Hematopoietic multipotent progenitor cell treated with erythropoietin and hydrocortisone succinate and interleukin-3 and kit ligand, for 15 days (in vitro differentiated cells): ENCODE measurements at places on chromosomes 2 and 18.

DNA sequence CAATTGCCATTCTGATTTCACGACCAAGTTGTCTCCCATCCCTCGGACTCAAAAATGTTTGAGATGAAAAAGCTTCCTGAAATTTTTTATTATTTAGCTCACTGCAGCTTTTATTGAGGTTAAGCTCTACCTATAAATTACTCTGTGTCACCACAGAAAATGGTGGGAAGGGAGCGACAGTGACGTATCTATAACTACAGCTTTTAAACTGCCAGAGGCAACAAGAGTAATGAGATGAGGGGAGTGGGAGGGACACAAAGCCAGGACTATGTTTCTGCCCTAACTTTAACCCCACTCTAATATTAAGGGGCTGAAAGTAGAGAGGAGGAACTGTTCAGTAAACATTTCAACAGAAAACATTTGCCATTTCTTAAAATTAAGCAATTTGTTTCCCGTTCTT lies 37.4 kb downstream of the SMAD2 start:
- DNase-seq: no peak

GRCh38 chr2:214379227-214379626 lies 31.6 kb upstream of the VWC2L start:
- DNase-seq: no peak

GRCh38 chr2:156019341-156019740 lies 313.2 kb downstream of the NR4A2 start:
- DNase-seq: no peak

DNA sequence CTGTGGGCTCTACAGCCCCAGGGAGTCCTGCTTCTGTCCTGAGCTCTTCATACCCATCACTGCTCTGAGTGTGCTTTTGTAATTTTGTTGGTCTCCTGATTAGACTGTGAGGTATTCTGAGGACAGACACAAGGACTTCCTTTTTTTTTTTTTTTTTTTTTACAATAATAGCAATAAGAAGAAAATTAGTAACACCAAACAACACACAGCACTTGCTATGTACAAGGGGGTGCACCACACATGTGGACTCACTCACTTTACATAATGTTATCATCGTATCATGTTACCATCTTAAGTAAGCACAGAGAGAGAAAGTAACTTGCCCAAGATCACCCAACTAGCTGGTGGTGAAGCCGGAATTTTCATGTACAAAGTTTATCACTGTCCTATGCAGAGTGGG lies 34.6 kb downstream of the MBP start:
- DNase-seq: no peak

- DNase-seq: no peak
These were observed 41.2 kb downstream of the PCARE start for GRCh38 chr2:29033172-29033571.

DNA sequence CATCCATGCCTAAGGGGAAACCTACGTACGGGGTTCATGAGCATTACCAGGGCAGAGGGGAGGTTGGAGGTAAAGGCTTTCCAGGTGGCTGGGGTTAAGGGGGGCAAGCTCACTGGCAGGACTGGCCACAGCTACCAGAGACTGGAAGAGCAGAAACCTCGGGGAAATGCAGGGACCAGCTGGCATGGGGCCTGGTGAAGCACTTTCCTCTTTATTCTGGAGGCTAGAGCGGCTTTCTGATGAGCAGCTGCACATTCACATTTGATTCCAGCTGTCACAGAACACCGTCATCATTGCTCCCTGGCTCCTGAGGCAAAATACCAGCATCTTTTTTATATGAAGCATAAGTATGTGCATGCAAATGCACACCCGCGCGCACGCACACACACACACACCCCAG lies 28.7 kb upstream of the LRRC30 start:
- no peak for DNase-seq

- DNase-seq: no peak
These were observed 15.9 kb downstream of the KIDINS220 start for GRCh38 chr2:8821276-8822217.

DNA sequence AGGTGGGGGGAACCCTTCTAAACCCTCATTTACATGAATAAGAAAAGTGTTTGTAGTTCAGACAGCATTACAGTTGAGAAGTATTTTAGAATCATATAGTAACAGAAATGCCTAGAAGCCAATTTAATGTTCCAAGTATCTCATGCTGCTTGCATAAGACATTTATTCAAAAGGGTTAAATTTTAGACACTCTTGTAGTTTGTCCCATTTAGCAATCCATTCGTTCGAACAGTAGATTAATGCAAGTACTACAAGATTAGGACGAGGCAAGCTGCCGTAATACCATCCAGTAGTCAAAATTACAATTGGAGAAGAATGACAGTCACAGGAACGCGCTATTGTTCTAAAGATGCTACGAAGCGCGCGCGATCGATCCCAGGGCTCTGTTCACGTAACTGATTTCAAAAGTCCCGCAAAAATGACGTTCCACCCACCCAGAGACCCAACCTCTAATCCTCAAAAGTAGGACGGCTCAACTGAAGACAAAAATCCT lies 1.2 kb downstream of the TMEM237 start:
- DNase-seq: no peak

- DNase-seq: no peak
These were observed 123.2 kb upstream of the BCL2L11 start for GRCh38 chr2:110997331-110998045.

DNA sequence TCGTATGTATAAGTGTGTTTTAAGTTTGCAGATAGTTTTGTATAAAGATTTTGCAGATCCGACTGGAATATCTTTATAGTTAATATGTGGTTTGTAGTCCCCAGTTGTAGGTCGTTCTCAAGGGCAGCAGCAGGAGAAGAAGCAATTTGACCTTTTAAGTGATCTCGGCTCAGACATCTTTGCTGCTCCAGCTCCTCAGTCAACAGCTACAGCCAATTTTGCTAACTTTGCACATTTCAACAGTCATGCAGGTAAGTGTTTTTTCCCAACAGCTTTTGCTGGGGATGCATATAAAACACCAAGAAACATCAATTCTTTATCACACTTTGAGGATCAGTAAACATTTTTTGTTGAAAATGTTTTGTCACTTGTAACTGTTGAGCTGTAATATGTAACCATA lies 52.7 kb downstream of the AGFG1 start:
- no peak for DNase-seq

DNA sequence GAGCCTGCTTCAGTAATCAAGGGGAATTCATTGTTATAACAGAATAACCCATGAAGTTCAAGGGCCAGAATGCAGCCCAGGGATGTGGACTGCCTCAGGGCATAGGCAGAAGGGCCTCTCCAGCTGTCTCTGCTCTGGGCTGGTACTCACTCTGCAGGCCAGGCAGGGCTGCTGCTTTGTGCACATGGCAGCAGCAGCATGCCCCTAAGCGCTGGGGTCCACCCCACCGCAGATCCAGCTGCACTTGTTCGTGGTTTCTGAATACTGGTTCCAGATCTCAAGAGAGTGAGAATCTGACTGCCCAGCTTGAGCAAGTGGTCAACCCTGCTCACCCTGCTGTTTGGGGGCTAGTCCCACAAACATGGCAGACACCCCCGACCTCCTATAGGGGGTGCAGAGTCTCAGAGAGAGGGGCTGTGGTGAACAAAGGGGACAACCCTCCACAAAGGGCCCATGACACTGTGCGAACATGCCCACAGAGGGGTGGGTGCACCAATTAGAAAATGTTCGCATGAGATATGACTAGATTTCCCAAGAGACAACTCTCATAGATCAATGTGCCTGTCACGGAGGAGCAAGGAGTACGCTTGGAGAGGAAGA lies 87.3 kb downstream of the ACTR3 start:
- DNase-seq: no peak

- DNase-seq: no peak
These were observed 70.7 kb downstream of the EMX1 start for GRCh38 chr2:72988041-72988440.

DNA sequence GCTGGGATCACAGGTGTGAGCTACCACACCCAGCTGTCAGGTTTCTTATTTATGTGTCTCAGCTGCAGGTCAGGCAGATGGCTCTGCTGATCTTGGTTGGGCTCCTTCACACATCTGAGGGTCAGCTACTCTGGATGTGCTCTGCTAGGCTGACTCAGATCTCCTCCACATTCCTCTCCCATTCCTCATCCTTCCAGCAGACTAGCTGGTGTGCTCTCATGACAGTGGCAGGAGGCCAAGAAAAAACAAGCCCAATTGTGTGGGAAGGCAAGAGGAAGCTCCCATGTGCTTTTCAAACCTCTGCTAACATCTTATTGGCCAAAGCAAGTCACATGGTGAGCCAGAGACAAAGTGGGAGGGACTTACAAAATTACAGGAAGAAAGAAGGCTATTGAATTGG lies 11.7 kb upstream of the MSH6 start:
- DNase-seq: no peak

GRCh38 chr2:180705551-180705950 lies 274.9 kb upstream of the UBE2E3 start:
- DNase-seq: no peak

GRCh38 chr2:203656522-203657287 lies 49.7 kb upstream of the CD28 start:
- DNase-seq: no peak

GRCh38 chr2:221103930-221104329 lies 468.2 kb downstream of the EPHA4 start:
- no peak for DNase-seq

- DNase-seq: no peak
These were observed 469.8 kb upstream of the ZEB2 start for GRCh38 chr2:144989579-144990270.

- DNase-seq: no peak
These were observed 34.9 kb downstream of the CDC42EP3 start for GRCh38 chr2:37636381-37637066.

DNA sequence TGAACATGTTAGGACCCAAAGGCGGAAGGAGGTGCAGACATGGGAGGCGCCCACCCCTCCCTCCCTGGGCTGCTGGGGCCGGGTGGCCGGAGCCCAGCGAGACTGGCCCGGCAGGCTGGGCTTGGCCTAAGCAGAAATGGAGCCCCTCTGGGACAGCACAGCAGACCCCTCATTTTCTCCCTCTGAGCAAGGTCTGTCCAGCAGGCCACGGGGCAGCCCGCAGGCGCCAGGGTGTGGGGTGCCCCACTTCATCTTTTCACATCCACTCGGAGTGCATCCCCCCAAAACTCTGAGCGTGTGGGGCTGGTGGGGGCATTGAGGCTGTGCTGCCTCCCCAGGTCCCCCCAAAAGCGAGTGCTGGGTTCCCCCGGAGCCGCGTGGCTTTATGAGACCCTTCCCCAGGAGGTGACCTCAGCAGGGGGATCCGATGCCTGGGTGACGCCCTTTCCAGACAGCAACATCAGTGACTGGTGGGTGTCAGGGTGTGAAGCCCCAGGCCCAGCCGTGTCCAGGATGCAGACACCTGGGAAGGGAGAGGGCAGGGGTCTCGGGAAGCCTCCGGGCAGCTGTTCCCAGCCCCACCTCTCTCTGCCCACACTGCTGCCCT lies 36.7 kb upstream of the GPC1 start:
- no peak for DNase-seq

DNA sequence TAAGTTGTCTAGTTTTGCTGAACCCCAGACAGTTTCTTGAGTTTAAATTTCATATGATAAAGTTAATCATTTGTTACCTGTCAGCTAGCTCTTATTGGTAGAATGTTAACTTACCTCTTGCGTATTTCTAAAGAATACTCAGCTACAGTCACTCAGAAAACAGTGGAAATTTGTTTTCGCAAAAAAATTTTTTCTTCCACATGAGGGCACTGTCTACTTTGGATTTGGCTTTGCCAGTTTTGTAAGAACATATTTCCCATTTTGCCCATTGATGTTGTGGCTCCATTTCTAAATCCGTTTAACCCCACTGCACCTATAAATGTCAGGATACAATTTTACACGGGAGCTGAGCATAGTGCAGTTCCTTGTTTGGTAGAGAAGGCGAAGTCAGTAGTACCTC lies 19.1 kb upstream of the GCFC2 start:
- DNase-seq: no peak

GRCh38 chr2:76870011-76870410 lies 652.2 kb downstream of the LRRTM4 start:
- DNase-seq: no peak

DNA sequence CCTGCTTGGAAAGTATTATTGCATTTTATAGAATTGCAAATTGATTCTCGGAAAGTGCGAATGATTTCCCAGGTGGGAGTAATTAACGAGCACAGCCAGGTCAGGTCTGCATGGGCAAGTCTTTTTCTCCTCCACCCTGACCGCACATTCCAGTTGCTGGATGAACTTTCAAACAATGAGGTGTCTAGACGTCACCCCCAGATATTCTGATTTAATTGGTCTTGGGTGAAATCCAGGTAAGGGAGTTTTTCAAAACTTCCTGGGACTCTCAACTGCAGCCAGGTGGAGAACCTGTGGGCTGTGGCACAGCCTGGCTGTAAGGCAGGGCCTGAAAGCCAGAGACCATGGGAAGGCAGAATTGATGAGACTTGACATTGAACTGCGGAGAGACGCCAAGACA lies 15.9 kb upstream of the RNF152 start:
- no peak for DNase-seq

DNA sequence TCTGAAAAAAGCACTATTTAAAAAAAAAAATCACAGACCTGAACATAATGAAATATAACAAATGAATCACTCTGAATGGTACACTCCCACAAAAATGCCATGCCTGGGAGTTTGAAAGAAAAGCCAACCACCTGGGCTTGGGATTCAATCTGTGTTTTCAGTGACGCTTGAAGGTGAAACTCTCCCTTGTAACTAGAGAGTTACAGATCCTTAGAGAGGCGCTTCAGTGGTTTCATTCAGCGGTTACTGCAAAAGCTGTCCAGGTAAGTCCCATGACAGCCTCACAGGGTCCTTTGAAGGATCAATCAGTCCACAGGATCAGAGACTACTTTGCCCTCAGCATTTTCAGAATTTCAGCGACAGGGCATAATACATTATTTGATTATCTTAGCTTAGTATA lies 627.3 kb downstream of the IRS1 start:
- no peak for DNase-seq

- no peak for DNase-seq
These were observed 22.3 kb downstream of the LRATD1 start for GRCh38 chr2:14654835-14655282.

GRCh38 chr2:122145856-122146255 lies 390.4 kb downstream of the TSN start:
- DNase-seq: no peak

GRCh38 chr2:241188361-241189092 lies at the start of gene ANO7:
ANO7 (plus strand) TSS chr2:241188677; CDS start chr2:241190064, 1,387 bp downstream.
- no peak for DNase-seq

GRCh38 chr2:217886720-217887309 lies 116.0 kb downstream of the TNS1 start:
- peak; percentile 89 for DNase-seq

GRCh38 chr18:49321271-49321670 lies 139.2 kb downstream of the DYM start:
- DNase-seq: no peak

GRCh38 chr2:172342078-172342477 lies 85.3 kb upstream of the ITGA6 start:
- DNase-seq: no peak
